COLO829 (cell line): ENCODE measurements at places on chromosomes 4 and X.

GRCh38 chrX:152641256-152641875 lies 3.7 kb downstream of the GABRQ start:
- no peak for DNase-seq

- DNase-seq = no peak
Observed at GRCh38 chrX:47878198-47878597, 41.5 kb downstream of the ZNF81 start.

- DNase-seq = no peak
Observed at GRCh38 chrX:72079607-72080006, 52.1 kb downstream of the RTL5 start.

DNA sequence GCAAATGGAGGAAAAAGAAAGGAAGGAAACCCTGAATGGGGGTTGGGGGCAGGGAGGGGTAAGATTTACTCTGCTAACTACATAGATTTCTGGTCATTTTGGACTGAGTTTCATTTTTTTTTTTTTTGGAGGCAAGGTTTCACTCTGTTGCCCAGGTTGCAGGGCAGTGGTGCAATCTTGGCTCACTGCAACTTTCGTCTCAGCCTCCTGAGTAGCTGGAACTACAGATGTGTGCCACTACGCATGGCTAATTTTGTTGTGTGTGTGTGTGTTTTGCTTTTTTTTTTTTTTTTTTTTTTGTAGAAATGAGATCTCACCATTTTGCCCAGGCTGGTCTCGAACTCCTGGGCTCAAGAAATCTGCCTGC lies 223.5 kb downstream of the APBB2 start:
- no peak for DNase-seq

- no peak for DNase-seq
Observed at GRCh38 chrX:101708163-101708562, 48.5 kb upstream of the ARMCX2 start.

DNA sequence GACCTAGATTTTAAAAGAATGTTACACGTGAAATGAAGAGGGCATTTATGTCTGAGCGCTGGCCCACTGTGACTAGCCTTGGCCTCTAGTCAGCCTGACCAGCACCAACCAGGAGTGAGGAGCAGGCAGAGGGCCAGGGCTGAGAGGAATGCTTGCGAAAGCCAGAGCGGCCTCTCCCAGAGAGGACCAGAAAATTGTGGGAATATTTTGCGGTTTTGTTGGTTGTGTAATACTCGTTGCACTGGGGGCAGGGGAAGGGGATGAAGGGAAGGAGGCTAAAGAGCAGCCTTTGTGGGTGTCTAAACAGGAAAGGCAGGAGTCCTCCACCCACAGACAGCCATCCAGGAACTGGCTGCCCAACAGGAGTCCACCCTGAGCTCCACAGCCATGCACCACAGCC lies 3.8 kb downstream of the GABRE start:
- peak; percentile 14 for DNase-seq

DNA sequence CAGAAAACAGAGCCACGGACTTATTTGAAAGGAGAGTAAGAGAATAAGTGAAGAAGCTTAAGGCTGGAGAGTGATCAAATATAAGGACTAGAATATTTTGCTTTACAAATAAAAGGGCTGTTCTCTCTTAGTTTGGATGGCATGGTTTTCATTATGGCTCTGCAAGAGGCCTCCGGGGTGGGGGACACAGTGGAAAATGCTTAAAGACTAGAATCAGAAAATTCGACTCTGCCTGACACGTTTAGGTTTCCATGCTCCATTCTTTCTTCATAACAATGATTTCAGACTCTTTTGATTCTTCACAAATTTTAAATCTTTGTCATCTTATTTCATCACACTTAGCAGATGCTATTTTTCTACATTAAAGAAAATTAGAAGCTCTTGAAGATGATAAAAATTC lies 632.4 kb upstream of the BOD1L1 start:
- DNase-seq = no peak

- DNase-seq = no peak
Observed at GRCh38 chr4:8000721-8001491, 61.2 kb upstream of the AFAP1 start.

- no peak for DNase-seq
Observed at GRCh38 chr4:76955182-76955581, 5.6 kb downstream of the SEPTIN11 start.

DNA sequence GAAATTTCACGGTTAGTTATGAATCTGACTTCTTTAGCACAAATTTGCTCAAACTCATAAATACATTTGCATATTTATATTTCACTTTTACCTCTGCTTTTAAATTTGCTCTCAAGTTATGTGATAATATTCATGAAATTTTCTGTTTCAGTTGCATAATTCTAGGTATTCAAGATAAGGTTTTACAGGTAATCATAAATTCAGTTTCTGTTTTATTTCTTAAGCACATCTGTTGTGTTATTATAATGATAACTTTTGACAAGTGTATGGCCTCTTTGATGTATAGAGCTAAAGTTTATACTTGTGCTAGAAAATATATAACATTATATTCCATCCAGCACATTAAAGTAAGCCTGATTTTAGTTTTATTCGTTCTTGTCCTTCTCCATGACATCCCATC lies 308.1 kb downstream of the SLC7A11 start:
- no peak for DNase-seq

DNA sequence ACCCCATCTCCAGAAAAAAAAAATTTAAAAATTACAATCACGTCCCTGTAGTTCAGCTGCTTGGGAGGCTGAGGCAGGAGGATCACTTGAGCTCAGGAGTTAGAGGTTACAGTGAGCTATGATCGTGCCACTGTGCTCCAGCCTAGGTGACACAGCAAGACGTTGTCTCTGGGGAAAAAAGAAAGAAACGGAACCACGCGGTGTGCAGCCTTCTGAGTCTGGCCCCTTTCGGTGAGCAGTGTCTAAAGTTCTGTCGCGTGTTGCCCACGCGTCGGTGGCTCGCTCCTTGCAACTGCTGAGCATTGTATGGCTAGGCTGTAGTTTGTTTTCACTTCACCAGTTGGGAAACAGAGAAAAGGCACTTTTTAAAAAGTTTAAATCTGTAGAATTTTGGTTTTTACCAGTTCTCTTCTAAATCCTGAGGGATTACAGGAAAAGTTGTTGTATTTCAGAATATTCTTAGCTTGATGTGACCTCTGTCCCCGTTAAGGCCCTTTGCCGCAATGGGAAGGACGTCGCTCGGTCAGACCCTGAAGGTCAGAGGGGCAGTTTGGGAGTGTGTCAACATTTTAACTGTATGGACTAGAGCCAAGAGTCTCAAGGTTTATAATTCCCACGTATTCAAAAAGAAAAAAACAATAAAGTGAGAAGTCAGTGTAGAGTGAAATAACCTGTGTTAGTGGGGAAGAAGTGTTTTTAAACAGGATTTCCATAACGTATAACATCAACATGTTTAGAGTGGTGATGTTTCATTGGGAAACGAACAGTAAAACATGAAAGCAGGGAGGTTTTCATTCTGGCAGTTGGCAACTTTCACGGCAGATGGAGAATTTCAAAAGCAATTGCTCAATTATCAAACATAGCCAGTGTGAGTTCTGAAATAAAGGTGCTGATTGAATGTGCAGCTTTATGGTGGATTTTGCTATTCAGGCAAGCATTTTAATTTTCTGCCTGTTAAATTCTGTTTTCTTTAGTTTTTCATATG lies 45.8 kb upstream of the MSANTD1 start:
- DNase-seq = no peak

DNA sequence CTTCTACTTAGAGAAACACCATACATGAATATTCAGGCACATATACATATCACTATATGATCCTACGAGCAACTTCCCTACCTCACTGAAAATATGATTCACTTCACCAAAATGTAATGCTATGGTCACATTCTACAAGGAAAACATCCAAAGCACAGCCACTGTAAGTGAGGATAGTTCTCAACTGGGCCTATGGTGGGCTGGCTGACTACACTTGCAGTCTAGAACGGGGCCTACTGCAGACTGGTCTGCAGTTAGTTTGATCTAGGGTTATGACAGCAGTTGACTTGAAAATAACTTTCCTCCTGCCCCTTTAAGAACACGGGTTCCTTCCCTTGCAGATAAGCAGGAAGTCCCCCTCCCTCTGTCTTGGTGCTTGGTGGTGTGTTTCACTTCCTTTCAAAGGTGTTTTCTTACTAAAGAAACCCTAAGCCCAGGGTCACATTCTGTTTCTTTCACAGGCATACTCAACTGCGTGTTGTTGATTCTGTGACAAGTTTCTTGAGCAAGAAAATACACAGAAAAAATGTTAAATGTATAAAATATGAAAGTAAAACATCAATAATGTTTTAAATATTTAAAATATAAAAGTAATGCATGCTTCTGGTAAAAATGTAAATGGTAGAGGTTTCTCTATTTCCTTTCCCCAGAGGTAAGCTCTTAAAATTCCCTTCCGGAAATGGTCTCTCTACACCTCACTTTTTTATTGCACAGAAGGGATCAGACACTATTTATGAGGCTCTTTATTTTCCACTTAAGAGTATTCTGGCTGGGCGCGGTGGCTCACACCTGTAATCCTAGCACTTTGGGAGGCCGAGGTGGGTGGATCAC lies 18.0 kb upstream of the TMSB4X start:
- DNase-seq = peak; percentile 48

GRCh38 chrX:102860235-102860634 lies 76.8 kb upstream of the RAB40AL start:
- no peak for DNase-seq

GRCh38 chr4:73439445-73439844 lies 3.4 kb downstream of the AFP start:
- no peak for DNase-seq

- DNase-seq = no peak
Observed at GRCh38 chrX:143663755-143664154, 27.9 kb upstream of the SLITRK4 start.

GRCh38 chr4:186932196-186932595 lies 208.5 kb upstream of the FAT1 start:
- DNase-seq = no peak

GRCh38 chrX:130952266-130953043 lies 49.4 kb upstream of the ENOX2 start:
- no peak for DNase-seq

DNA sequence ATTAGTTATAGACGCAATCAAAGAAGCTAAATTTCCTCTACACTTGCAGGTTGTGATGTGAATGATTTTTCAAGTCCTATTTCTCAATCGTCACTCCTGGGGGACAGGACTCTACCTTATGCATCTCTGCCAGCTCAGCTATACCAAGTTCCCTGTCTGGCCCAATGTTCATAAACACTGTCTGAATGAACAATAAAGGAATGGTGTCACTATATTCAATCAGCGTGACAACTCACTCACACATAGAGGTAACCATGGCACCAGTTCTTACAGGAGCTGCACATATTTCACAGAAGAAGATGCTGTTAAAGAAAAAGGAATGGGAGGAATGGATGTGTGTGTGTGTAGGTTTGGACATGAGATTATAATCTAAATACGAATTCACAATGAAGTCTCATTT lies 280.6 kb downstream of the PPP1R2C start:
- DNase-seq = no peak

DNA sequence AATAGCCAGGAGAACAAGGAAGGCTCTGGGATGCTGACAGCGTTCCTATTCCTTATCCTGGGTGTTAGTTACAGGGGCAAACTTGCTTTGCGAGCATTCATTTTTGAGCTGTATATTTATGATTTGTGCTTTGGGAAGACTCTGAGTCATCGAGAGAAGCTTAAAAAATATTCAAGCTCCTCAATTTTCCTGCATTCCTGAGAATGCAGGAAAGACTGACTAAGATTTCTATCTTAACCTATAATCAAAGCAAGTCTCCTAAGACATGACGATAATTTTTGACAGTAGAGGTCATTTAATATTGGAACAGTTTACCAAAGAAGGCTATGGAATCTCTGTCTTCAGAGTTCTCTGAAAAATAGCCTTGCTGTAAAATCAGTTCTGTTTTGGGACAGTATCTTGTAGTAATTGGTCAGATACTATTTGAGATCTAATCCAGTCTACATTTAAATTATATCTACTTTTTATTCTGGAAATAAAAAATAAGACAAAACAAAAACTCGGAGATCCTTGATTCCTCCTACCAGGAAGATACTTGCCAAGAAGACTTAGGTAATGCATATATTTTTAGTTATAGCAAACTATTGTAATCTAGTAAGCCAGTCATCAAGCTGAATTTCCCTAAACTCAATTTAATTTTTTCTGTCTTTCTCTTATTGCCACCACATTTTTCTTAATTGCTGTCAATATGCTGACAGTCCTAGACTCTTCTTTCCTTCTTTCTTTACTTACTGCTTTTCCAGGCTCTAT lies 31.7 kb downstream of the BBS12 start:
- DNase-seq = no peak

DNA sequence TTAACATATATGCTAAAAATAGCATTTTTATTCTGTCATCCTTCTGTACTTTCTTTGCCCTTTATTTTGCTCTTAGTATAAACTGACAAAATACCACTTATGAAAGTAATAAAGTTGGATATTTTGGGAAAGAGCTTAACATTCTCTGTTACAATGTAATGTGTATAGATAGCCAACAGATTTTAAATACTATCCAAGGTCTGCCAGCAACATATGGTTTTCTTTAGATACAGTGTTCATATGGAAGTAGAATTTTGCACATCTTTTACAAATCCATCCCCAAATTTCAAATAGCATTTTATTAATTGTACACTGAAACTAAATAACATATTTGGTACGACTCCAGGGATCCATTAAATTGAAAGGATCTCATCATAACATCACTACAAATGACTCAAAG lies 268.6 kb upstream of the PCDH18 start:
- no peak for DNase-seq

GRCh38 chrX:68681443-68681941 lies 34.0 kb downstream of the STARD8 start:
- DNase-seq = no peak

DNA sequence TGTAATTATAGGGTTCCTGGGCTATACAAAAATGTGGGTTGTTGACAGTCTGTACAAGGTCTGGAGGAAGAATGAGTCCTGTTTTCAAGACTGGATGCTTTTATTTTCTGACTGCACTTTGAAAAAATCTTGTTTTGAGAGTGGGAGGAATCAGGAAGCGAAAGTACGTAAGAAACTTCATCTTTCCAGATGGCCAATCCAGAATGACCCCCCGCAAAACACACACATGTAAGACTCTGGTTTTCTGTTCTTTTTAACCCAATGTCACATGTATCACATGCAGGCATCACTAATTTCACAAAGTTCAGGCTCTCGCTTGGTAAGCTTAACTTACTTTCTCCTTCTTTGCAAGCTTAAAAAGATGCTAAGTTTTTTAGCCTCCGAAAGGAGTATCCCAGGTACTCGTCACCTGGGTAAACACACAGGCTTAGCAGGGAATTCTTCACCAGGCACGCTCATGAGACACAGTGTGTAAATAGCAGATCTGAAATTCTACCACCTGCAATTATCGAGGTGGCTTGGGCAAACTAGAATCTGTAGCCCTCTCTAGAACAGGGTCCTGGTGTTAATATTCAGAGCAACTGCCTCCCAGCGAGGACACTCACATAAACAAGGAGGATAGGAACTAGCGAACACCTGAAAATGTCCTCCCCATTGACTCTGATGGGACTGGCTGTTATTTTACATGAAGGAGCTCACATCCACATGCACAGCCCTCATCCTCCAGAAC lies 90.7 kb downstream of the NSUN7 start:
- DNase-seq = no peak

GRCh38 chrX:44088510-44089144 lies 115.4 kb upstream of the NDP start:
- no peak for DNase-seq
